Stimulated activated CD4-positive, alpha-beta T cell treated with anti-CD3 and anti-CD28 coated beads, Interleukin-12 subunit alpha, Interleukin-12 subunit beta, amount 100 ng/mL, for 24 hours (primary cell): ENCODE measurements at places on chromosomes 1 and 21.

DNA sequence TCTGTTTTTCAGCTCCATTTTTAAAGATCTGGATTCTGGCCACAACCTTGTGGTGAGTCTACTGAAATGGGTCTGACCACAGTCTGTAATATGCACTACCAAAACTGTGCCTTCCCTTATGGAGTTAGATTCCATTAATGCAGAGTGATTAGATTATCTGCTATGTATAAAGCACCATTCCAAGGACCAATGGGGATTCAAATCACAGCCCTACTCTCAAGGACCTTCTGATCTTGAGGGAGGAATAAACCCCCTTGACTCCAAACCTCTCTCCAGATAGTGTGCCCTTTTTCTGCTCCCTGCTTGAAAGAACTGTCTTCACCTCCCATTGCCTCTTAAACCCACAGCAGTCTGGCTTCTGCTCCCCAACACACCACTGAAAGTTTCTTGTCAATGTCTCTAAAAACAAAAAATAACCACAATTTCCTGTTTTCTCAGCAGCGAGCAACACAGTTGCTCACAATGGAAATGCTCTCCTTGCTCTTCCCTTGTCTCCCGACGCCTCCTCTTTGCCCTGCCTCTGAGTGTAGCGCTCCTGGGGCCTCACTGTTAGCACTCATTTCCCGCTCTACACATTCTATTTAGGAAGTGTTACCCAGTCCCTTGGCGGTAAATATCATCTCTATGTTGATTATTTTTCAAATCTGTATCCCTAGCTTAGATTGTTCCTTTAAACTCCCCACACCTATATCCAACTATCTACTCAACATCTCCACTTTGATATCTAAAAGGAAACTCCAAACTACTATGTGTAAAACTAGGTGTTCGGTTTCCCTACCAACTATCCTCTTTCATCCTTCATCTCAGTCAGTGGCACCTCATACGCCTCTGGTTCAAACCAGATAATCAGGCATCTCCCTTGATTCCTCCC is 13.6 kb downstream of the PCNX2 start:
- no peak for DNase-seq

DNA sequence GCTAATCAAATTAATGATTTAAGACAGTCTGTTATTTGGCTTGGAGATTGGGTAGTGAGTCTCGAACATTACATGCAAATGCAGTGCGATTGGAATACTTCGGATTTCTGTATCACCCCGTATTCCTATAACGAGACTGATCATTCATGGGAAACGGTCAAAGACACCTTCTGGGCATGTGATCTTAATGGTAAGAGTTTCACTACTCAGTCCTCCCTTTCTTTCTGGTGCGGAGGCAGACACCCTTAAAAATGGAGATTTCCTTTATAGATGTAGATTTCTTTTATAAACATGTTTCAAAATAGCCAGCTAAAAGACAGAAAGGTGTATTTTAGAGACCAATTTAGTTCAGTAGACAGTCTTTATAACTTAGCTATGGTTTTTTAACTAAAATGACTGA is 74.4 kb downstream of the HS2ST1 start:
- DNase-seq = no peak

- no peak for DNase-seq
Observed at GRCh38 chr21:45491623-45492022, 50.6 kb downstream of the SLC19A1 start.

DNA sequence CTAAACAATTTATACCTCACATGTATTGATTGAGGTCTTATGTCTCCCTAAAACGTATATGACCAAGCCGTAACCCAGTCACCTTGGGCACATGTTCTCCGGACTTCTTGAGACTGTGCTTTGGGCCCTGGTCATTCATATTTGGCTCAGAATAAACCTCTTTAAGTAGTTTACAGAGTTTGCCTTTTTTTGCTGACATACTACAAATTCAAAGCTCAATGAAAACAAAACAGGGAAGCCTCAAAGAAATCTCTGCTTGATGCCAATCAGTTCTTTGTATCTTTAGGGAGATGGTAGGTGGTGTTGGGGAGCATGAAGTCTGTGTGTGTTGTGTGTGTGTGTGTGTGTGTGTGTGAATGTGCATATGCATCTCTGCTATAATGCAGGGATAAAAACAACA is 247.0 kb downstream of the KCNJ6 start:
- no peak for DNase-seq

DNA sequence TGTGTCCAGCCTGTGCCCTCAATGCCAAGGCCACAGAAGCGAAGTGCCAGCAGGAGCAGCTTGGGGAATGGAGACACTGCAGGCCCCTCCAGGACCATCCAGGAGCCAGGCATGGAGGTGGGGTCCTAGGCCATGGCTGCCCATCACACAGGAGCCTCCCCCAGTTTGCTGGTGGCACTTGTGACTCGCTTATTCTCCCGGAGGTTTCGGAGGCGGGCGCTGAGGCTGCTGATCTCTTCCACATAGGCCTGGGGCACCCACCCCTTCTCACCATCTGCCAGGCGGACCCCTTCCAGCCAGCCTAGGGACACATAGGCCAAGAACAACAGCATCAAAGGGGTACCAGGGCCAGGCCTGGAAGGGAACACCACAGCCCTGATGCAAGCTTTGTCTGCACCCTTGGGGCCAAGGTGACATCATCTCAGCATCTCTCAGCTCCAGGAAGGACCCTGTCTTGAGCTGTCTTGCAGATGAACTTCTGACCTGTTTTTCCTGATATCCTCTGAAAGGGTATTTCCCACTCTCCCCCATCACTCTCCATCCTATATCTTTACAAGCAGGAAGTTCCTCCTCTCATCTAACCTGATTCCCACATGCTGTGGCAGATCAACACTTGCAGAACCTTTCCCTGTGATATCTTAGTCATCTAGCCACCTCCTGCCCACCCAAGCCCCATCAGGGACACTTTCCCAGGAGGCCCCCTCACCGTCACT is 13.9 kb downstream of the ARHGEF19 start:
- DNase-seq = no peak

GRCh38 chr1:210098356-210098755 is 134.2 kb upstream of the SERTAD4 start:
- DNase-seq = no peak

GRCh38 chr1:42086146-42086545 is 67.1 kb upstream of the GUCA2B start:
- no peak for DNase-seq

DNA sequence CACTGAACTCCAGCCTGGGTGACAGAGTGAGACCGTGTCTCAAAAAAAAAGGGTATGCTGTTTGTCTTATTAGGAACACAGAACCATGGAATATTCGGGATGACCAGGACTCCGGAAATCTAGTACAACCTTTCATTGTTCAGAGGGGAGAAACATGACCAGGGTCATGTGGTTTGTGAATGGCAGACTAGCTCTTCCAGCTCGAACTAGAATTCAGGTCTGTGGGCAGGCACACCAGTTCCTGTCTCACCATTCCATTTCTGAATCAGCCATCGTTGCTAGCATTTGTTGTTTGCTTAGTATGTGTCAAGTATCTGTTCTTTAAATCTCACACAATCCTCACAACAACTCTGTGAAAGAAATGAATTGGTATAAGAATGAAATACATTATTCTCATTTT is 50.9 kb downstream of the MDM4 start:
- DNase-seq = no peak

DNA sequence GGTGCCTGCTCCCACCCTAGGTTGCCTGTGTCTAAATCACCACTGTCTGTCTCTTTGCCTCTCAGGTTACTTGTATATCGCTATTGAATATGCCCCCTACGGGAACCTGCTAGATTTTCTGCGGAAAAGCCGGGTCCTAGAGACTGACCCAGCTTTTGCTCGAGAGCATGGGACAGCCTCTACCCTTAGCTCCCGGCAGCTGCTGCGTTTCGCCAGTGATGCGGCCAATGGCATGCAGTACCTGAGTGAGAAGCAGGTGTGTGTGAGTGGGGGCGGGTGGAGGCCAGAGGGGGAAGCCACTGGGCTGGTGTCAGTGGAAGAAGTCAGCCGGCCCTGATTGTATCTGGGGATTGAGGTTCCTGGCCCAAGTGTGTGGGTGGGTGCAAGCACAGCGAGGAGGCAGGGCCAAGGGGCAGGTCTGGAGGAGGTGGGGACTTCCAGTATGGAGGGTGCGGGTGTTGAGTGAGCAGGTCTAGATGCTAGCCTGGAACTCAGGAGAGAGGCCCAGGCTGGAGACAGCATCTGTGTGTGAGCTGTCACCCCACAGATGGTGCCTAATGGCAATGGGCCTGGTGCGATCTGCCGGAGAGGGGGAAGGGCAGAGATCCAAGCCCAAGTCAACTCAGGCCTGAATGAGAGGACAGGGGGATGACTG is 17.2 kb downstream of the TIE1 start:
- DNase-seq = no peak

GRCh38 chr1:21626921-21627339 is 42.2 kb downstream of the RAP1GAP start:
- DNase-seq = no peak

DNA sequence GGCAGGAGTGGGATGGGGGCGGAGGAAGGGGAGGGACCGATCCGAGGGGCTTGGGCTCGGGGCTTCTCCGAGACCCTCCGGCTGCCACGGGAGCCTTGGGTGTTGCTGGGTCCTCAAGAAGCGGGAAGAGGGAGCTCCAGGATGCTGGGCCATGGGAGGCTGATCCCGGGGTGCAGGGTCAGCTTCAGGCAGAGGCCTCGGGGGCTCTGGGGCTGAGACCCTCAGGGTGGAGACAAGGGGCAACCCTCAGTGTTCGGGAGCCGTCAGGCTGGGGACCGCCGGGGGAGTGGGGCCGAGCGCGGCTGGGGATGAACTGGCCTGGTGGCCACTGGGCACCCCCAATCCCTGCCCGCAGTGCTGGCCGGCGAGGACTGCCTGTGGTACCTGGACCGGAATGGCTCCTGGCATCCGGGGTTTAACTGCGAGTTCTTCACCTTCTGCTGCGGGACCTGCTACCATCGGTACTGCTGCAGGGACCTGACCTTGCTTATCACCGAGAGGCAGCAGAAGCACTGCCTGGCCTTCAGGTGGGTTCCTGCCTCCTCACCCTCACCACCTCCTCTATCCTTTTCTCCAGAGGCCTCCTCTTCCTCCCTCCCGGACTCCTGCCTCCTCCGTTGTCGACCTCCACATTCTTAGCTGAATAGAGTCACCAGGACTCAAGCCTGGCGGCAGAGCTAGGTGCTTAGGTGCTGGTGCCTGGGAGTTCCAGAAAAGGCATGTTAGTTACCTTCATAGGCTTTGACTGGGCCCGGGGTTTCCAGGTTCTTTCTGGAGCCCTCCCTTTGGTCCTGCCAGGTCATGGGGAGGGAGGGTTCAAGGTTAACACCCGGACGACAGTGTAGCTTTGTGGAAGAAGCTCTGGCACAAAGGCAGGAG is 631 bp downstream of the SHISA4 start:
- no peak for DNase-seq

DNA sequence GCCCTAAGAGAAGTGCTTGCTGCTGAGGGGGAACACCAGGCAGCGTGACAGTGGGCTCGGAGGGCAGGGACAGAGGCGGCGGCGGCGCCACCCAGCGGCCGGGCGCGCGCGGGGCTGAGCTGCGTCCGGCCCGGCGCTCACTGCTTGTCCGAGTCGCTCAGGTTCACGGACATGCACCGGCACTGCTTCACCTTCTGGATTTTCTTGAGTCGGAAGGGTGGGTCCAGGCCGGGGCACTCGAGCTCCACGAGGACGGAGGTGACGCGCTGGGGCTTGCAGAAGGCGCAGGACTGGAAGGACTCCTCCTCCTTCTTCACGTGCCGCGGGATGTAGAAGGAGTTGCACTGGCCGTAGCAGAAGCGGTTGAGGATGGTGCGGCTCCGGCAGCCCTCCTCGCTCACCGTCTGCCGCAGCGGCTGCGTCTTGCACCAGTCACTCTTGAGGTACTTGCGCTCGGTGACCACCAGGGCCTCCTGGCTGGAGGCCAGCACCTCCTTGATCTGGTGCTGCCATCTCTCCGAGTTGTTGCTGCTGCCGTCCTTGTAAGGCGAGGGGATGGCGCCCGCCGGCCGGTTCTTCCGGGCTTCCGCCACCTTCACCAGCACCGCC is 119.0 kb downstream of the GREM2 start:
- no peak for DNase-seq

GRCh38 chr21:36698981-36699545 is at the start of gene SIM2:
Gene SIM2, plus strand, starts transcription at chr21:36699115. Its CDS starts 632 bp downstream, at chr21:36699747.
- DNase-seq = no peak

- no peak for DNase-seq
Observed at GRCh38 chr1:156684227-156684782, 7.1 kb upstream of the NES start.

DNA sequence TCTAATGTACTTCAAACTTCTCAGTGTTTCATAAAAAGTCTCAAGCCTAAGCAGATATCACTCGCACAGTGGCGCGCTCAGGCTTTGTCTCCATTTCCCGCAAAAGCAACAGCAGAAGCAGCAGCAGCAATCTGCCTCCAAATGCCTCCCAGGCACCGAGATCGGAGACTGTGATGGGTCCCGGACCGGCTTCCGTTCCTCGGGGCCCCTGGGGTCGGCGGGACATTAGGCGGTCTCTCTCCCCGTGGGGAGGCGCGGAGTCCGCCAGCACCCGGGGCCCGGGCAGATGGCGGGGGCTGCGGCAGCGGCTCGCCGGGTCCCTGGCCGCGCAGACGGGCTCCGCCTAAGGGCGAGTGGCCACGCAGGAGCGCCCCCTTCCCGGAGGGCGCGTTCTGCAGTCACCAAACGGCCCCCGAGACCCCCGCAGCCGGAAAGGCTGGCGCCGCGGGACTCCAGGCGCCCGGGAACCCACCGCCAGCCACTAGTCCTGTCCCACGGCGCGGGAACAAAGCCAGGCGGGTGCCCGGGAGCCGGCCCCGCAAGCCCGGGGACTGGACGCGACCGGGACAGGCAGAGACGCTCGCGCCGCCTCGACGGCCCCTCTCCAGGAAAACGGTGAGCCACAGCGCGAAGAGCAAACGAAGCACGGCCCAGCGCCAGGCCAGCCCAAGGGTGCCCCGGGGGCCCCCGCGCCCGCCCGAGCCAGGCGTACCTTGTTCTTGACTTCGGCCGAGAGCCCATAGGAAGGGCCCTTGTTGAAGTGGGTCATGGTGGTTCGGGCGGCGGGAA is 590 bp downstream of the CNN3 start:
- DNase-seq = peak; percentile 12

GRCh38 chr1:232211149-232211548 is 418.8 kb downstream of the SIPA1L2 start:
- no peak for DNase-seq

GRCh38 chr1:202834771-202835547 is 24.2 kb downstream of the PCAT6 start:
- DNase-seq = no peak
